Fibroblast of skin of abdomen (primary cell): ENCODE measurements at places on chromosomes 6 and 20.

GRCh38 chr20:57435498-57436222 is 44.5 kb downstream of the RBM38 start:
- DNase-seq, result no peak

- DNase-seq, result no peak
These were observed 21.6 kb downstream of the TFEB start for GRCh38 chr6:41713650-41714291.

- DNase-seq, result no peak
These were observed 35.9 kb downstream of the PCSK2 start for GRCh38 chr20:17262786-17263185.

GRCh38 chr20:53778041-53778516 is 184.4 kb upstream of the ZNF217 start:
- DNase-seq, result no peak

GRCh38 chr6:158796353-158796752 is 22.8 kb downstream of the EZR start:
- DNase-seq, result no peak

DNA sequence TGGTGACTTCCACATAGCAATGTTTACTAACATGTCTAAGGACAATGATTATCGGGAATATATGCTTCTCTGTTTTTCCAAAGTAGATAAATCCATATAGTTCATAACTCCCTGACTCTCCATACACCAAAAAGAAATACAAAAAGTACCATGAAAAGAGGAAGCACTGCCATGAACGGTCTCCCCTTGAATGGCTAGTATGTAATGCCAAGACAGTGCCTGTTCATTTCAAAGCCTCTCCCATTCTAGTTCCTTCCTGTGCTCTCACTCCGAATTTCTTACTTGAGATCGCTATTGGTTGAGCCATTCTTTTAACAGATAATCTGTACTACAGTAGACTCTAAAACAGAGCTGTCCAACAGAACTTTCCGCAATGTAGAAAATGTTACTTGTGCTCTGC is 54.8 kb upstream of the EDN1 start:
- DNase-seq, result no peak

GRCh38 chr6:134691180-134691579 is 258.7 kb downstream of the ALDH8A1 start:
- DNase-seq, result no peak

DNA sequence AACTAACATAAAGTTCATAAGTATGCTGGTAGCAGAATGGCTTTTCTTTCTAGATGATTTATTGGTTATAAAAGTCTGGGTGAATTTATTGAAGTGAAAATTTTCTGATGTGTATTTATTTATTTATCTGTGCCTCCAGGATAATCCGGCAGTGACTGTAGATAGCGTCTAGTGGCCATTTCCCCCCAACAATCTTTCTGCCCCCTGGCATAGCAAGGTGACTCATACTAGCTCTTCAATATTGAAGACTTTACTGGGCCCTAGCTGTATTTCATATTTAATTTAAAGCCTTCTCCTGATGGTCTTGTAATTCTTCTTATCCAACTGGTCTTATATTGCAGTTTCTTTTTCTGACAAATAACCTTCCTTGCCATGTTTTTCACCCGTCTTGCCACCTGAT is 154.1 kb upstream of the SGK1 start:
- DNase-seq, result no peak

DNA sequence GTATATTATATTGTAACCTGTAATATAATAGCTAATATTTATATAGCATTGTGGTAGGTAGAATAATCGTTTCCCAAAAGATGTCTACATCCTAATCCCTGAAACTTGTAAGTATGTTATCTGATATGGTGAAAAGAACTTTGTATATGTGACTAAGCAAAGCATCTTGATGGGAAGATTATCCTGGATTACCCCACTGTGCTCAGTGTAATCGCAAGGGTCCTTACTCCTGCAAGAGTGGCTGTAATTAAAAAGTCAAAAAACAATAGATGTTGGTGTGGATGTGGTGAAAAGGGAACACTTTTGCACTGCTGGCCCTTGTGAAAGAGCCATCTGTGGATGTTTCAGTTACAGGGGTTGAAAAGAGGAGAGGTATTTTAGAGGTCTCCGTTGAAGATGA is 95.2 kb downstream of the EDN1 start:
- no peak for DNase-seq

GRCh38 chr6:41801380-41801779 is 13.9 kb downstream of the TOMM6 start:
- DNase-seq, result no peak

- peak; percentile 67 for DNase-seq
These were observed 243.8 kb upstream of the PMEPA1 start for GRCh38 chr20:57953638-57954037.

- DNase-seq, result no peak
These were observed 112.7 kb downstream of the RPP40 start for GRCh38 chr6:4891141-4891540.

- no peak for DNase-seq
These were observed 41.7 kb upstream of the PIM1 start for GRCh38 chr6:37127961-37128862.

GRCh38 chr6:118649918-118650581 is 1.3 kb downstream of the CEP85L start:
- DNase-seq, result peak; percentile 45

DNA sequence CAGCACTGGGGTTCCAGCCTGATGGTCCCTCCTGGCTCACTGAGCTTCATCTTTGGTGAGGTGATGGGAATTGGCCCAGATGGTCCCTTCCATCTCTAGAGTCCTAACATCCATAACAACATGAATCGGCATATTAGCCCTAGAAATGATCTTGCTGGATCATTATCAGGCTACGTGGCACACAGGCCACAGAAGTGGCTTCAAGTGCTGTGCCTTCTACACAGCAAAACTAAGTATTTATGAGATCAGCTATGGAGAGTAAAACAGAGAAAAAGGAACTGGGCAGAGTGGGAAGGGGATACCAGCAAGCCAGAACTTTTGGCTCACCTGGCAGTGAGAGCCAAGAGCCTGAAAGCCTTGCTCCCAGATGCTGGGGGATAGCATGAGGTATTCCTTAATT is 116.9 kb downstream of the TRERF1 start:
- no peak for DNase-seq

- no peak for DNase-seq
These were observed 135.0 kb downstream of the SLC16A10 start for GRCh38 chr6:111222341-111222740.

DNA sequence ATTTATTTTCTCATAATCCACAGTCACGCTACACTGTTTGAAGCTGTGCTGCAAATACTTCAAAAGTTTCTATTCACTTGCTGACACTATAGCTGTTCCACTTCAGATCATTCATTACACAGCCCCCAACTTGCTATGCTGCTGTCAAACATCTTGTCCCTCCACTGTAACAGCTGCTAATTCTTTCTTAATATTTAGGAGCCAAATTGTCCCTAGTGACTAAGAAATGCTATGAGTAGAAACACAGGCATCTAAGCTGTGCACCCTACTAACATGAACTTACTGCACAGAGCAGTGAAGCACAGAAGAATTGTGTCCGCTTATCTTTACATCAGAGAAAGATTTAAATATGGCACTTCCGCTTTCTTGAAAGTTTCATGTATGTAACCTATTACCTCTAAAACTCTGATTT is 91.3 kb downstream of the PDE10A start:
- no peak for DNase-seq

GRCh38 chr6:71043902-71044301 is 87.0 kb upstream of the B3GAT2 start:
- DNase-seq, result peak; percentile 1

GRCh38 chr6:135638108-135638507 is 140.6 kb upstream of the AHI1 start:
- no peak for DNase-seq

DNA sequence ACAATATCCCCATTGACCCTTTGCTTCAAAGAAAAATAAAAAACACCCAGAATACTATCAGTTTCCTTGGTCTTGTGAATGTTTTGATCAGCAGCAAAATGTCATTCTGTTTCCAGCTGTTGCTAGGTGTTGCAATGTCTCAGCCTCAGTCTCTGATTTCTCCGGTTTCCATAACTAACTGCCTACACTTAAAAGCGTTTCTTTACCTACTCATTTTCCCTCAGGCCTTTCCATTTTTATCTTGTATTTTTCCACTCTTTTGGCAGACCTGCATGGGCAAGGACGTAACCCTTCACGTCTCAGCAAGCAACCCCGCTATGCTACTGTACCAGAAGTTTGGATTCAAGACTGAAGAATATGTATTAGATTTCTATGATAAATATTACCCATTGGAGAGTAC is 49.4 kb downstream of the KAT14 start:
- DNase-seq, result no peak

DNA sequence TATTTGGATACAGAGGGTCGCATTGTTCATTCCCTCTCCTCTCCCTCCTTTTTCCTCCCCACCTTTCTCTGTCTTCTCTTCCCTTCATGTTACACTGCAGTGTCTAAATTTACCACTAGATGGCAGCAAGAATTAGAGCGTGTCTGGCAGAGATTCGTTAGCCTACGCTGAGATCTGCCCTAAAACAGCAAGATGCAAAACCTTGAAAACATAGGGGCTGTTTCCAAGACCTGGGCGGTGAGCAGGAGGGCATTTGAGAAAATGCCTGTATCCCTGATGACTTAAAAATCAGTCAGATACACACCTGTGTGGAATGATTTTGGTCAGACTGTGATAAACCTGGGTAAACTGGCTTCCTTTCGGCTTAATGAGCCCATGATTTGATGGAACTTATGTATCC is 101.5 kb upstream of the ISM1 start:
- DNase-seq, result peak; percentile 56

DNA sequence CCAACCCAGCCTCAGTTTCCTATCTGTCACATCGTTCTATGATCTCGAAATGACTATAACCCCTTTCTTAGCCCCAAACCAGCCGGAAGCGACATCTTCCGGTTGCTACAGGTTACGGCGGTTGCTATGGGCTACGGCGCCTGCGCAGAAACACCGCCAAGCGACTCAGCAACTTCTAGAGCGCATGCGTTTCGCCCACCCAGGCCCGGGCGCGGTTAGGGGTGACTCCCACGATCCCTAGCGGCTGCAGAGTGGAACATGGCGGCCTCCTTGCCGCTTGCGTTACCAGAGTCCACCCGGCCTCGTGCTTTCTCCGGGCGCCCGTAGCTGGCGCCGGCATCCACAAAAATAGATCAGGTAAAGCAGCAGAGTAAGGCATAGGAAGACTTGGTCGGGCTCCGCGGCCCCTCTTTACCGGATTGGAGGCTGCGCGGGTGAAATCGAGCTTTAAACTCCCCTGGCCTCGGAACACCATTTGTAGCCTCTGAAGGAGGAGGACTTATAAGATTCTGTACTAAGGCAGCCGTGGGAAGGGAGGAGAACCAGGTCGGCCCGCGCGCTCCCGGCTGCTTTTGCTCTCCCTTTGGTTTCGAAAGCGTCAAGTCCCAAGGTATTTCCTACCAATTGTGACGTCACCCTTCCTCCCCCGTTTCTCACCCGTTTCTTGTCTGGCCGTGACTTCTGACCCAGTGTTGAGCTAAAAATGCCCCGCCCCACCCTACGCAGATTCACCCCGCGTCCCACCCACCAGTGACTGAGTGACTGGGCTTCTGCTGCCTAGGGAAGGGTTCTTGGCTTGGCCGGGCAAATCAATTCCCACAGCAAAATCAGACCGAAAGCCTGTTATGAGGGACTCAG is 3.5 kb downstream of the SDCBP2 start:
- DNase-seq, result peak; percentile 97

GRCh38 chr20:23222531-23223200 is 127.9 kb upstream of the NXT1 start:
- no peak for DNase-seq

- no peak for DNase-seq
These were observed 11.1 kb upstream of the SLC16A10 start for GRCh38 chr6:111076024-111076695.

DNA sequence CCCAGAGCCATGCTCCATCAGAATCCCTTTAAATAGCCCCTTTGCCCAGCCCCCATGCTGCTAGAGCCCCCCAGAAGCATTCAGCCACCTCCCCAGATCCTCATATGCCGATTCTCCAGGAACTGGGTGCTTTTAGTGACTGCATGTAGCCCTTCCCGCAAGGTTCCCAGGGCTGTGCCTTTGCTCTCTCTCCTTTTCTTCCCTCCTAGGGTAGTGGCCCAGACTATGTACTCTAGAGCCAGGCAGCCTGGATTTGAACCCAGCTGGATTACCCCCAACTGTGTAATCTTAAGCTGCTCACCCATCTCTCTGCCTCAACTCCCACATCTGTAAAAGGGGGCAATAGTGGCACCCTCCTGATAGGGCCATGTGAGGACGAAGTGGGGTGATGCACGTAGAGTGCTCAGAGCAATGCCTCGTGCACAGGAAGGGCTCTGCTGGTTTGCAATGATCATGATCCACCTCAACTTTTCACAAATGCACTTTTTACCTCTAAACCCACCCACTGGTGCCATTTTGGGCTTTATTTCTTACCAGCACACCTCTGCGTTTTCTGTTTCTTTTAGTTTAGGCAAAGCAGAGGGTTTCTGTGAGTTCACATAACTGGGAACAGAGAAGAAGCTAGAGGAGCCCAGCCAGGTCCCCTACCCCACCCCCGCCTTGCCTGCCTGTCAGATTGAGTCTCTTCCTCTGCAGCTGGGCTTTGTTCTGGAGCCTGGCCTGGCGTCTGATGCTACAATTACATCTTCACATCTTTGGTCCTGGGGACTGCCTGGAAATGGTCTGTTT is 396.5 kb downstream of the RNGTT start:
- no peak for DNase-seq

DNA sequence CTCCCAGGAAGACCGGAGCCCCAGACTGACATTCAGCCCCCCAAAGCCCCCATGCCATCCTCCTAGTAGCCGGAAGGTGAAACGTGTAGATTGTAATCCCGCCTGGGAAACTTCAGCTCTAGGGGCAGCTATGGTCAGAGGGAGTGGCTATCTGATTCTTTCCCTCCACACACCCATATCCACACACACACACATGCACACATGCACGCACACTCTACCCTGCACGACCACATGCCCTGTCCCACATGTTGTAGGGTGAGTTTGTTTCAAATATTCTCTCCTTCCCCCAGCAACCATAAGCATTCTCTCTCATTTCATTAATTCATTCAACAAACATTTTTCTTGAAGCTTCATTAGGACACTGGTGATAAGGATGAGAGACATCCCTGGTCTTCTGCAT is 42.2 kb downstream of the MAFB start:
- DNase-seq, result no peak

DNA sequence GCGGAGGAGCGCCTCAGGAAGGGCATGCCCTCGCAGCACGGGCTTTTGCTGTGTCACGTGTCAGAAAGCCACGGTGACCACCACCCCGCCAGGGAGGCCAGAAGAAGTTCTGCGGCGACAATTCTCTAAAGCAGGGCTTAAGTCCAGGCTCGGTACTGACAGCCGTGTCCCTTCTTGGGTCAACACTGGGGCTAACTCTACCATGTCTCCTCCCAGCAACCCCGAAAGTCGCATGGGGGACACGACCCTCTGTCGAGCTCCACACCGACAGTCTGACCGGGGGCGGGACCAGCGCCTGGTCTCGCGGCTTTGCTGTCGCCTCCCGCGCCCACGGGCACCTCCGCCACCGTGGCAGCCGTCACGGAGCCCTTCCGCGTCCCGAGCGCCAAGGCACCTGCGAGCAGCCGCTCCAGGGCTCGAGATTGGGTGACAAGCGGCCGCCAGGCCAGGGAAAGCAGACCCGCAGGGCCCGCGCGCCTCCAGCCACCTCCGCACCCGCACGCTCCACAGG is 534 bp downstream of the NANP start:
- DNase-seq, result no peak
